ENCODE measurements at places on chromosomes 7 and 10. TPM values are rescaled to one million over a fixed set of nuclear protein-coding genes. Genes with fewer than 3 reads are reported as not detected.

DNA sequence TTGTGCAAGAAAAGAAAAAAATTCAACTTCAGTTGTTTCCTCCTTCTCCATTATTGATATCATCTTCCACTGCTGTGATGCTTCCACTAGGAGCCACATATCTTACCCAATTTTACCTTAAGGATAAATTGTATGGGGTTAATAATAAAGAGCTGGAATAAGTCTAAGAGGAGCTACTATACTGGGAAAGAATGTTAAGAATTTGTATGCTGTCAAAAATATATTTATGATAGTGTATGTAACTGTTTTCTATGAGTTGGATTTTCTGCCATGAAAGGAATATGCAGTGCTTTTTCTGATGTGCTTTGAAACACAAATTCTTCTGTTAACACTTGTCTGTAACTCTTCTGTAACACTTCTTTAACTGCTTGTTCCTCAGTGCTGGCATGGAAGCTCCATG lies 219.1 kb downstream of the VTI1A start:
- H3K27ac ChIP-seq: no peak overlapping the region
- DNase-seq: no peak
- no peaks in the 10 kb centered on the region for H3K4me1 ChIP-seq
- H3K27me3 ChIP-seq: no peaks in the 10 kb centered on the region

DNA sequence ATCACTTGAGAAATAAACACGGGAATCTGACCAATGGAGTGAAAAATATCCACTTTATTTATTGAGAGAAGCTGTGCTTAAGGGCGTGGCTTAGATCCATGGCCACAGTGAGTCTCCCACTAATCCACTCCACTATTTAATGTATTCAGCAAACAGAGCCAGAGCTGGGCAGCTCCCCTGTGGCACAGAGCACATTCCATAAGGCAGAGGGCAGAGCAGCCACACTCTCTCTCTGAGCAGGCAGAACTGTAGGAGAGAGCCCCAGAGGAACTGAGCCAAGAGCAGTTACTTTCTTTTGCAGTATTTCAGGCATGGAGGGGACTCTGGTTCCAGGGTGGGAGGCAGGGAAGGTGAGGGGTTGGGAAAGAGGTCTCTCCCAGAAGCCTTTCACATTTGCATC lies 106.0 kb downstream of the GALNT17 start:
- no peaks in the 10 kb centered on the region for H3K36me3 ChIP-seq
- no peaks in the 10 kb centered on the region for H3K27me3 ChIP-seq
- H3K4me1 ChIP-seq: no peaks in the 10 kb centered on the region
- H3K27ac ChIP-seq: no peak overlapping the region
- DNase-seq: no peak

FRG2B gene
- total RNA-seq: not detected

GRCh38 chr10:7045891-7046599 lies 364.8 kb downstream of the SFMBT2 start:
- no peaks in the 10 kb centered on the region for H3K4me1 ChIP-seq
- no peak overlapping the region for H3K4me3 ChIP-seq
- no peak overlapping the region for H3K27ac ChIP-seq
- H3K27me3 ChIP-seq: no peaks in the 10 kb centered on the region
- H3K36me3 ChIP-seq: no peaks in the 10 kb centered on the region
- DNase-seq: no peak

ZNF736 gene
- 6.1 TPM for total RNA-seq

- H3K4me1 ChIP-seq: no peaks in the 10 kb centered on the region
- H3K4me3 ChIP-seq: no peak overlapping the region
- DNase-seq: no peak
- no peaks in the 10 kb centered on the region for H3K36me3 ChIP-seq
These were observed 290.6 kb upstream of the SMIM30 start for GRCh38 chr7:113408999-113409398.

GRCh38 chr10:114429581-114430335 lies 25.5 kb upstream of the AFAP1L2 start:
- H3K4me3 ChIP-seq: no peak overlapping the region
- no peaks in the 10 kb centered on the region for H3K36me3 ChIP-seq
- H3K4me1 ChIP-seq: no peaks in the 10 kb centered on the region
- no peak overlapping the region for H3K27ac ChIP-seq
- no peaks in the 10 kb centered on the region for H3K27me3 ChIP-seq

DNA sequence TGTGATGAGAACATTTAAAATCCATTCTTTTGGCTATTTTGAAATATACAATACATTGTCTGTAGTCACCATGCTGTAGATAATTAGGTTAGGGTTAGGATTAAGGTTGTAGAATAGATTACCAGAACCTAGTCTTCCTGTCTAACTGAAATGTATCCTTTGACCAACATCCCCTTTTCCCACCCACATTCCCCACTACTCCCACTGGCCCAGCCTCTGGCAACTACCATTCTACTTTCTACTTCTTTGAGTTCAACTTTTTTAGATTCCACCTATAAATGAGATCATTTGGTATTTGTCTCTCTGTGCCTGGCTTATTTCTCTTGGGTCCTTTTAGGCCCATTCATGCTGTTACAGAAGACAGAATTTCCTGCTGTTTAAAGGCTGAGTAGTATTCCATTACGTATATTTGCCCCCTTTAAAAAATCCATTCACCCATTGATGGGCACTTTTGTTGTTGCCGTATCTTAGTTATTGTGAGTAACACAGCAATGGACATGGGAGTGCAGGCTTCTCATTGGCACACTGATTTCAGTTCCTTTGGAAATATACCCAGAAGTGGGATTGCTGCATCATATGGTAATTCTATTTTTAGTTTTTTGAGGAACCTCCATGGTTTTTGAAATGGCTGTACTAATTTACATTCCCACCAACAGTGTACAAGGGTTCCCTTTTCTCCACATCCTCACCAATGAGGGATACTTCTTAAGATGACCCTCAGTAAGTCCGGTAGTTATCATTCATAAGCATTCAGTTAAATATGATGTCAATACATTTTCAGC lies 104.0 kb downstream of the RALA start:
- no peaks in the 10 kb centered on the region for H3K27me3 ChIP-seq
- no peak overlapping the region for H3K4me3 ChIP-seq

PNLIPRP1 gene
- not detected for total RNA-seq

GRCh38 chr7:24356718-24357386 lies 72.9 kb downstream of the NPY start:
- no peak overlapping the region for H3K4me3 ChIP-seq
- H3K27me3 ChIP-seq: no peaks in the 10 kb centered on the region
- no peaks in the 10 kb centered on the region for H3K36me3 ChIP-seq
- no peaks in the 10 kb centered on the region for H3K4me1 ChIP-seq
- DNase-seq: no peak

GRCh38 chr7:153061910-153062528 lies 302.5 kb downstream of the ACTR3B start:
- no peak overlapping the region for H3K27ac ChIP-seq
- H3K36me3 ChIP-seq: no peaks in the 10 kb centered on the region
- no peaks in the 10 kb centered on the region for H3K27me3 ChIP-seq
- no peak overlapping the region for H3K4me3 ChIP-seq
- no peaks in the 10 kb centered on the region for H3K4me1 ChIP-seq

SMARCD3 gene
- total RNA-seq: 27.8 TPM

EVX1 gene
- total RNA-seq: not detected

GRCh38 chr10:51001587-51001986 lies 72.7 kb upstream of the PRKG1 start:
- no peaks in the 10 kb centered on the region for H3K4me1 ChIP-seq
- no peak overlapping the region for H3K4me3 ChIP-seq
- no peaks in the 10 kb centered on the region for H3K36me3 ChIP-seq
- DNase-seq: no peak
- no peaks in the 10 kb centered on the region for H3K27me3 ChIP-seq
- no peak overlapping the region for H3K27ac ChIP-seq
